ENCODE measurements at places on chromosomes 11 and 22.

DNA sequence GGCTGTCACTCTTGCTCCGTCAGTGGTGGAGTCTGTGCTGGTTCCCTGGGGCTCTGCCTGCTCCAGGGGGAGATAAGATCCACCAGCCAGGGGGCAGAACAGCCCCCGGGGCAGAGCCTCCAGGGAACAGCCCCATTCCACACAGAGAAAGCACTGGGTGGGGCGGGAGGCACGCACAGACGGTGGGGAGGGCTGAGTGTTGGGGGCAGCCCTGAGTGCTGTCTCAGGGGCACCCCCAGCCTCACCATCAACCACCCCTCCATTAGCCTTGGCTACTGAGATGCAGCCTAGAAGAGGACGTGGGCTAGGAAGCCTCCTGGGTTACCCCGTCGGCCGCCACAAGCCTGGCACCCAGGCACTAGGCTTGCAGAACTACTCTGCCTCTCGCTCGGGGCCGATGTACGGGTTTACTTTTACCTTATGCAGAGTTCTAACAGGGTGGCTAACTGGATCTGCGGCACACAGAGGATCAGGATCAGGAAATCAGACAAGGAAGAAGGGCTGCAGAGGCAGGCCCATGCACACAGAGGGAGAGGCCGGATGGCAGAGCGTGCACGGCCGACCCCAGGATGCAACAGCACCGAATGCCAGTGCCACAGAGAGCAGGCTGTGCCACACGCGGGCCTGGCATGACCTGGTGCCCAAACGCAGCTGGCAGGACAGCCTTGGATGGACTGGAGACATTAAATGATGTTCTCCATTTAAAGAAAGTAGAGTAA lies 140.5 kb downstream of the CTTN start:
- DNase-seq, result no peak

GRCh38 chr22:19971276-19972124 lies 29.9 kb upstream of the TXNRD2 start:
- DNase-seq, result no peak

- no peak for DNase-seq
Observed at GRCh38 chr11:15169815-15170551, 55.3 kb downstream of the INSC start.

GRCh38 chr11:10386361-10386760 lies 68.7 kb upstream of the AMPD3 start:
- no peak for DNase-seq

- no peak for DNase-seq
Observed at GRCh38 chr22:32844251-32844650, 42.7 kb downstream of the TIMP3 start.

GRCh38 chr11:98589967-98590366 lies 430.8 kb upstream of the CNTN5 start:
- DNase-seq, result no peak

DNA sequence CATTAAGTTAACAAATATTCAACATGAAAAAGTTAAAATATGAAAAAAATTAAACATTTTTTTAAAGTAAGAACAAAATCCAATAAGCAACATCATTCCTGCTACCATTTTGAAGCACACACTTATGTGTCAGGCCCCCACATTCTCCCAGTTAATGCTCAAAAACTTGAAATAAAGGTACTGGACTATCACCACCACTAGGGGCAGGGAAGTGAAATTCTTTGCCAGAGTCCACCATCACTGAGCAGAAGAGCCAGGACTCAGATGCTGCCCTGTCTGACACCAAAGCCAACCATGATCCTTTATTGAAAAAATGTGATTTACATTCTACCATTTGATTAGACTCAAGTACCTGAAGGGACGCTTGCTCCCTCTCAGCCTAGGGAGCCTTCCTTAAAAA lies 39.1 kb downstream of the PITPNB start:
- DNase-seq, result no peak
